ENCODE measurements at places on chromosomes 4 and X.

DNA sequence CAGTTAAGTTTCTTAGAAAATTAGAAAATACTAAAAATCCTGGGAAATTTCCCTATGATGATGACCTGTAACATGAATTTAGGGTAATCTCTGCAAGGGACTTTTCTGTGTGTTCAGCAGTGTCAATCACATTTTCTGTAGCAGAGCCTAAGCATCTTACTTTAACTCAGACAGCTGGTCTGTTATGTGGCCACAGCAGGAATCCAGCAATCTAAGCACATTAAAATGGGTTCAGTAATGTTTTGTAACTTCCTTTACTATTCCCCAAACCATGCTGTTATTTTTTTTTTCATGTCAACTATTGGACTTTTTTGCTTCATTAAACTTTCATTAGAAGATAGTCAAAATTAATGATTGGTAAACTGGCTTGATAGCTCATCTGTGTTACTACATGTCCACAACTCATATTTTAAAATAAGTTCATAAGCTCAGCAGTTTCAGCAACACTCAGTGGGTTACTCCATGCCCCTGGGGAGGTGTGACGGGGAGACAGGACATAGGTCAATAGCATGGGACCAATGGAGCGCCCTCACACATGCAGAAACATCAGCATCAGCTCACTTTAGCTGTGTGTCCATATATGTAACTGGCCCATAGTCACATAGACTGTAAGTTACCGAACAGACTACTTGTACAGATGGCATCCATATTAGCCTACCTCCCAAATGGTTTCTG lies 168.0 kb upstream of the PACRGL start:
- no peak for DNase-seq
- no peak overlapping the region for H3K27ac ChIP-seq
- H3K36me3 ChIP-seq = no peaks in the 10 kb centered on the region

- no peaks in the 10 kb centered on the region for H3K27me3 ChIP-seq
- no peak for DNase-seq
- H3K27ac ChIP-seq = no peak overlapping the region
- no peaks in the 10 kb centered on the region for H3K4me1 ChIP-seq
- H3K4me3 ChIP-seq = no peak overlapping the region
These were observed 18.7 kb upstream of the GLRB start for GRCh38 chr4:157057218-157057617.

- H3K4me3 ChIP-seq = no peak overlapping the region
- peak; percentile 78 for DNase-seq
- H3K27me3 ChIP-seq = no peaks in the 10 kb centered on the region
- H3K4me1 ChIP-seq = no peaks in the 10 kb centered on the region
These were observed 646.5 kb upstream of the ACTRT1 start for GRCh38 chrX:128698573-128699181.

DNA sequence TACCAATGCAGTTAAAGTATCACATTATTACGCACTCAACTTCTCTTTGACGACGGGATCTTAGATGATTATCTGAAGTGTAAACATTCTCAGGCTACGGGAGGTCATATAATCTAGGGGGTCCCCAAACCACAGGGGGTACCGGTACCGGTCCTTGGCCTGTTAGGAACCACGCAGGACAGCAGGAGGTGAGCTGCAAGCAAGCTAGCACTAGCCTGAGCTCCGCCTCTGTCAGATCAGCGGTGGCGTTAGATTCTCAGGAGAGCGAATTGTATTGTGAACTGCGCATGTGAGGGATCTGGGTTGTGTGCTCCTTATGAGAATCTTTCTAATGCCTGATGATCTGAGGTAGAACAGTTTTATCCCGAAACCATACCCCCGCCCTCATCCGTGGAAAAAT lies 20.6 kb upstream of the PRR27 start:
- H3K27me3 ChIP-seq = no peaks in the 10 kb centered on the region
- H3K4me3 ChIP-seq = no peak overlapping the region
- H3K36me3 ChIP-seq = no peaks in the 10 kb centered on the region

GRCh38 chr4:16826406-16826910 lies 72.0 kb downstream of the LDB2 start:
- no peak for DNase-seq
- H3K27me3 ChIP-seq = no peaks in the 10 kb centered on the region
- no peaks in the 10 kb centered on the region for H3K4me1 ChIP-seq
- no peak overlapping the region for H3K4me3 ChIP-seq
- H3K27ac ChIP-seq = no peak overlapping the region

DNA sequence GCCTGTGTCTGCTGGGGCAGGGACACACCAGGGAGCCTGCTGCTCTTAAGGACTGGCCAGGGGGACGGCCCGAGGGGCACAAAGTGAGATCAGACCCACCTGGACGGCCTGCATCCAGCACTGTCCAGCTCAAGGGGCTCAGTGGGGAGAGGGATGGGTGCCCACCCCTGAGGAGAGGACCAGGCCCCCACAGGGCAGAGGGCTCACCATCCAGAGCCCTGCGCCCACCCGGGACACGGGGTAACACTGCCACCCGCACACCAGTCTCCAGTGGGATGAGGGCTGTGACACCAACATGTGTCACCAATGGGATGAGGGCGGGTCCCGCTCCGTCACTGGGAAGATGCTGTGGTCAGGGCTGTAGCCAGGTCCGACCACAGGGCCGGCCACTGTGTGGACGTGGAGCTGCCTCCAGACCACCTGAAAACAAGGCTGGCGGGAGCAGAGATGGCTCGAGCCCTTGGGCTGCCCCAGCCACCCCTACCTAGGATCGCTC lies 13.2 kb downstream of the DGKQ start:
- no peaks in the 10 kb centered on the region for H3K27me3 ChIP-seq
- H3K36me3 ChIP-seq = peaks cover 21% of the 10 kb centered on the region
- H3K27ac ChIP-seq = no peak overlapping the region
- no peak overlapping the region for H3K4me3 ChIP-seq

GRCh38 chr4:5773271-5773555 lies 62.2 kb downstream of the EVC start:
- no peak overlapping the region for H3K27ac ChIP-seq
- no peak overlapping the region for H3K4me3 ChIP-seq
- H3K36me3 ChIP-seq = peaks cover 5% of the 10 kb centered on the region
- peak; percentile 19 for DNase-seq
- no peaks in the 10 kb centered on the region for H3K4me1 ChIP-seq

DNA sequence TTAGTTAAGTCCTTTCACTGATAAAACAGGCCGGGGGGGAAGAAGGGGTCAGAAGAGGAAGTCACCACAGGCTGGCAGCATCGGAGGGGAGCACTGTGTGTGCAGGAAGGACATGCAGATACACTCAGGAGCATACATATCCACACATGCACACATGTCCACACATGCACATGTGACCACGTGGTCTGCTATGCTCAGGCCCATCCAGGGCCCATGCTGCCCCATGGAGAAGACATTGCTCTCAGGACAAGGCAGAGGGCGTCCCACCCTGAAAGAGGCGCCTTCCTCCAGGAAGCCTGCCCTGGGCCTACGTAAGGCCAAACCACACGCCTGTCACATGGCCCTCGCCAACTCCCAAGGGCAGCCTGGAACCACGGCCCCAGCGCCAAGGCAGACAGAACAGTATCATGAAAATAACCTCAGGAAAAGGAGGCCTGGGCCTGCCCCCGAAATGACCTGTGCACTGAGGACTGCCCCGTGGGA lies 15.8 kb downstream of the WDR1 start:
- H3K4me1 ChIP-seq = peaks cover 100% of the 10 kb centered on the region
- H3K27me3 ChIP-seq = no peaks in the 10 kb centered on the region
- H3K27ac ChIP-seq = peak overlapping the region; percentile 90
- peaks cover 40% of the 10 kb centered on the region for H3K36me3 ChIP-seq
- peak; percentile 75 for DNase-seq
- H3K4me3 ChIP-seq = no peak overlapping the region

- no peaks in the 10 kb centered on the region for H3K4me1 ChIP-seq
- H3K36me3 ChIP-seq = no peaks in the 10 kb centered on the region
- H3K27me3 ChIP-seq = no peaks in the 10 kb centered on the region
- no peak overlapping the region for H3K4me3 ChIP-seq
- DNase-seq = peak; percentile 14
These were observed 24.8 kb downstream of the SLC2A9 start for GRCh38 chr4:9996319-9997110.

DNA sequence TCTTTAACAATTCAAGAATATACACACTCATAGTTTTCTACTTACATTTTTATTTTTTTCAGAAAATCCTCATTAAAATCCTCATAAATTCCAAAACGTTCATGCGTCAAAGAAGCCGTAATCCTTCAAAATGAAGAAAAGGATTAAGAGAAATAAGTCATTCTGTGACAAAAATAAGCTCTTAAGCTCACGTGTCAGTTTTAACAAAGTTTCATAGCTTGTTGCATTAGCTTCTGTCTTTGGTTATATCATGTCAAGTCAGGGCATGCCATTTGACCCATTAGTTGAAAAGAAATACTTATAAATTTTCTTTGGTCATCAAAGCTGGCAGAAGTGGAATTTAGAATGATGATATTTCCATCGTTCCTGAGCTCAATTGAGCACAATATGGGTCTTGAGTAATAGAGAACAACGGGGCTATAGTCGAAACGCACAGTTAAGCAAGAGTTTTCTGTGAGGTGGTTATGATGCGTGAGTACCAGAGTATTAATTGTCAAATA lies 185.2 kb upstream of the CTSO start:
- H3K27me3 ChIP-seq = no peaks in the 10 kb centered on the region
- DNase-seq = no peak
- H3K36me3 ChIP-seq = no peaks in the 10 kb centered on the region
- no peak overlapping the region for H3K4me3 ChIP-seq
- peaks cover 21% of the 10 kb centered on the region for H3K4me1 ChIP-seq

DNA sequence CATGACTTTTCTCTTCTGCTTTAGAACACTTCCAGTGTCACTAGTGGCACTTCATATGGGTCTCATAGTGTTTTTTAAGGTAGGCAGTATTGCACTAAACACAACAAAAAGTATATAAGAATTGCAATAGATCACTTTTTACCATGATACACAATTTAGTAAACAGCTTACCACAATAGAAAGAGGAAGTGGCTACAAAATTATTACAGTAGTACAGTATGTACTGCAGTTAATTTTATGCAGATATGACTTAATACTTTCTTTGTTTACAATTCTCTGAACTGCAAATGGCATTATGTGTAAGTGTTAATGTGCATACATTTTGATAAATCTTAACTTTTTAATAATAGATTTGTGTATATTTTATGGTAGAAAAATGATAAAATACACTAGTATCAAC lies 157.3 kb downstream of the RRAGB start:
- no peaks in the 10 kb centered on the region for H3K27me3 ChIP-seq
- H3K36me3 ChIP-seq = no peaks in the 10 kb centered on the region
- H3K4me3 ChIP-seq = no peak overlapping the region
- no peaks in the 10 kb centered on the region for H3K4me1 ChIP-seq
- no peak for DNase-seq

GRCh38 chr4:54096295-54096962 lies 3.5 kb upstream of the GSX2 start:
- no peak overlapping the region for H3K27ac ChIP-seq
- no peaks in the 10 kb centered on the region for H3K36me3 ChIP-seq
- no peak overlapping the region for H3K4me3 ChIP-seq
- H3K4me1 ChIP-seq = peaks cover 36% of the 10 kb centered on the region
- H3K27me3 ChIP-seq = peaks cover 89% of the 10 kb centered on the region

GRCh38 chr4:70749313-70749712 lies 27.5 kb downstream of the RUFY3 start:
- no peaks in the 10 kb centered on the region for H3K4me1 ChIP-seq
- H3K27ac ChIP-seq = no peak overlapping the region
- no peaks in the 10 kb centered on the region for H3K27me3 ChIP-seq
- DNase-seq = no peak

DNA sequence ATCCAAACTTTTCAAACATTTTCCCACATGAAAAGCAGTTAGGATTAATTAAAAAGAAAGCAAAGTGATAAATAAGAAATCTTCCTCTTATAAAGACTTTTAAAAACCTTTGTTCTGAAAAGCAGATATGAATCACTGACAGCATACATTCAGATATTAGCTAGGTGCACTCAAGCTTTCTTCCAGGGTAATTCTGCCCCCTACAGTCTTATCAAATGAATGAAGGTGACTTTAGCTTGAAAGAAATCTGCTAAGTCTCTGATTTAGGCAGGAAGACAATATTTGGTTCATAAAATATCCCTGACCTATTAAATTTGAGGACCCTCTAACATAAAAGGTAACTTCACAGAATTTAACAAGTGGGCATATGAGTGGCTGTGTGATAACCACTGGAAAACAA lies 209.1 kb upstream of the FAM47A start:
- no peak overlapping the region for H3K27ac ChIP-seq
- H3K27me3 ChIP-seq = no peaks in the 10 kb centered on the region
- H3K4me1 ChIP-seq = no peaks in the 10 kb centered on the region
- no peak overlapping the region for H3K4me3 ChIP-seq
- DNase-seq = no peak
- H3K36me3 ChIP-seq = no peaks in the 10 kb centered on the region

GRCh38 chrX:9438933-9439494 lies 25.8 kb upstream of the TBL1X start:
- no peak for DNase-seq
- H3K4me1 ChIP-seq = peaks cover 11% of the 10 kb centered on the region
- H3K4me3 ChIP-seq = no peak overlapping the region
- H3K27me3 ChIP-seq = no peaks in the 10 kb centered on the region

- no peak overlapping the region for H3K27ac ChIP-seq
- no peaks in the 10 kb centered on the region for H3K36me3 ChIP-seq
- no peak for DNase-seq
- H3K4me1 ChIP-seq = no peaks in the 10 kb centered on the region
These were observed 65.9 kb upstream of the FSTL5 start for GRCh38 chr4:162229670-162230069.

GRCh38 chr4:40594261-40595178 lies 35.1 kb downstream of the RBM47 start:
- no peak for DNase-seq
- no peaks in the 10 kb centered on the region for H3K4me1 ChIP-seq
- no peaks in the 10 kb centered on the region for H3K27me3 ChIP-seq
- no peak overlapping the region for H3K27ac ChIP-seq

DNA sequence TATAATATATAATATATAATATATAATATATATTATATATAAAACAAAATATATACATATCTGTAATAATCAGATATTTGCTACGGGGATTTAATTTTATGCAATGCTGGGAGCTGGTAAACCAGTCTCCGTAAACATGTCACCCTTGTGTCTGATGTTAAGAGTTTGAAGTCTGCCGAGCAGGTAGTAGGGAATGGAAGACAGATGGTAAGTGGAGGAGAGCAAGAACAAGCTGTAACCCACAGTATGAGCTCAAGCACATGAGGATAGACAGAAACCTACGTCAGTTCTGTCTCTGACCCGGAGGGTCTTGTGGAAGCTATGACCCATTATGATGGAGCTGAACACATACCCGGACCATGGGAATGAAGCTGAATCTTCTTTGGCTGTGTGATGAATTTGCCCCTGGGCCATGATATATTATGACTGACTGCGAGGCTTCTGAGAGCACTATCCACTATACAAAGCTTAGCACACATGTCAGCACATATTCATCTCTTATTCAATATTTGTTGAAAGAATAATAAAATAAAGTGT lies 46.2 kb downstream of the TIGD2 start:
- no peak overlapping the region for H3K4me3 ChIP-seq
- no peaks in the 10 kb centered on the region for H3K36me3 ChIP-seq
- no peak overlapping the region for H3K27ac ChIP-seq
- DNase-seq = no peak
- H3K4me1 ChIP-seq = no peaks in the 10 kb centered on the region

Data from sigmoid colon (tissue), 7 donors.